ENCODE measurements at places on chromosomes 7 and 10. TPM values are rescaled to one million over a fixed set of nuclear protein-coding genes. Genes with fewer than 3 reads are reported as not detected.
A peak's percentile ranks its signal among the peaks of the same experiment; 100 is the strongest.

GRCh38 chr10:48526011-48526821 is 78.7 kb downstream of the ARHGAP22 start:
- peak; percentile 14 for DNase-seq

DNA sequence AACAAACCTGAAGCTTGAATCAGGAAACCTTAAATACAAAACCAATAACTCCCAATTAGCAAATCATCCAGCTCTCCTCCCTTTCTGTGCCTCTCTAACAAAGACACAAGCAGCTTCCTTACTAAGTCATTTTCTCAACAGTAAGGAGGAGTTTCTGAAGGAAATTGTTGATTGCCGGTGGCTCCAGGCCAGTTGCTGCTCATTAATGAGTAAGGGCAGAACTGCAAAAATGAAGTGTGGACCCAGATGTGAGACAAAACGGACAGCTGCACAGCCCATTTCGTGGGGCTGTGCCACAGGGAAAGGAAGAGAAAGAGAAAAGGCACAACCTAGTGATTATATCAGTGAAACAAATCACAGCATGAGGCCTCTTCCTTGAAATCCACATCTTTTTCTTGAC is 42.8 kb upstream of the RHOBTB1 start:
- DNase-seq: no peak

DNA sequence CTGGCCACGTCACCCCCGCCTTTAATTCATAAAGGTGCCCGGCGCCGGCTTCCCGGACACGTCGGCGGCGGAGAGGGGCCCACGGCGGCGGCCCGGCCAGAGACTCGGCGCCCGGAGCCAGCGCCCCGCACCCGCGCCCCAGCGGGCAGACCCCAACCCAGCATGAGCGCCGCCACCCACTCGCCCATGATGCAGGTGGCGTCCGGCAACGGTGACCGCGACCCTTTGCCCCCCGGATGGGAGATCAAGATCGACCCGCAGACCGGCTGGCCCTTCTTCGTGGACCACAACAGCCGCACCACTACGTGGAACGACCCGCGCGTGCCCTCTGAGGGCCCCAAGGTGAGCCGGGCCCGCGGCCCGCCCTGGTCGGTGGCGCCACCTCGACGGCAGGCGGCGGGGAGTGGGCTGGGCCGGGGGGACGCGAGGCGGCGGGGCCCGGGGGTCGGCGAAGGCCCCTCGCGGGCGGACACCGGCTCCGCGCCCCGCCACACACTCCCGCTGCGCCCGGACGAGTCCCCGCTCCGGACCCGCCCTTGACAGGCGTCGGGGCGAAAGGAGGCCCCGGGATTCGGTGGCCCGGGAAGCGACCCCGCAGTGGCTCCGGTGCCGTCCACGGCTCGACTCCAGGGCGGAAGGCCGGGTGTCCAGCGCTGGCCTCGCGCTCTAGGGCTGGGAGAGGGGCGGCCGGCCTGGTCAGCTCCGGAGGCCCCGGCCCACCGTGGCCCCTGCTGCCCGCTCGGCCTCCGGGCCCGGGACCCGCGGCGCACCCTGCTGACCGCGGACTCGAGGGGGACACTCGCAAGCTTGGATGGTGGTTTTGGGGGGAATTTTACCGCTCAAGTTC is 557 bp downstream of the BAG3 start:
- DNase-seq: no peak

- no peak for DNase-seq
Observed at GRCh38 chr10:122659126-122659525, 40.5 kb downstream of the C10orf120 start.

- no peak for DNase-seq
Observed at GRCh38 chr10:68135922-68136792, 26.9 kb downstream of the MYPN start.

DNA sequence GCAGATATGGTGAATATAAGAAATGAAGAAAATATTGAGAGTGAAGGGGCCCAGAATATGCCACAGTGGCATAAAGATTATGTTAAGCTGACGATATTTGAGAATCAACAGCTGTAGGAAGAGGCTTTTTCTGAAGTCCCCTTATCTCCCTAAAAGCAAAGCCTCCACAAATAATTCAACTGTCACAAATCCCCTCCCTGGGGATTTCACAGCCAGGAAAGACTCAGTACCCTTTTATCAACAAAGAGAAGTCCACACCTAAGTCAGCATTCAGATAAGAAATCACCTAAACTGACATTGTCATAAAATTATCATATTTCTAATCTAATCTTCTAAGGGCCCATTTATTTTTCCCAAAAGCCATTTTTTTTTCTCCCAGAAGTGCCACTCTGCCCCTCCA is 284.9 kb upstream of the VWC2 start:
- no peak for DNase-seq

- DNase-seq: no peak
Observed at GRCh38 chr10:21519941-21520436, 5.5 kb downstream of the SKIDA1 start.

DNA sequence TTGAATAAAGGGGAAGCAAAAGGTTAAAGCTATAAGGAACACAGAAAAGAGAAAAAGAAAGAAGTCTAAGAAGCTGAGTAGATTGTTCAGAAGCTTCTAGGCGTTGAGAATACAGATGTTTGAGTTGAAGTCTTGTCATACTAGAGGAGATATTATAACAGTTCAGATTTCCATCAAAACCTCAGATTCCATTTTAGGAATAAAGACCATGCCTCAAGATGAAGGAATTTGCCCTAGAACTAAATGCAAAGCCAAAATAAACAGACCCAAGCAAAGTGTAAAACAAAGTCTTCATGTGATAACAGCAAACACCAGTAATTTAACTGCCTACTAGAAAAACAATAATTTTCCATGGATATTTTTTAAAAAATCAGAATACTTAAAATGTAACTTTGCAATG is 476.5 kb upstream of the POT1 start:
- no peak for DNase-seq

Gene FAM171A1
- total RNA-seq: 19.6 TPM

GRCh38 chr7:156402255-156402654 is 238.3 kb upstream of the RNF32 start:
- DNase-seq: no peak

- no peak for DNase-seq
Observed at GRCh38 chr7:40622941-40623501, 488.2 kb downstream of the SUGCT start.

DNA sequence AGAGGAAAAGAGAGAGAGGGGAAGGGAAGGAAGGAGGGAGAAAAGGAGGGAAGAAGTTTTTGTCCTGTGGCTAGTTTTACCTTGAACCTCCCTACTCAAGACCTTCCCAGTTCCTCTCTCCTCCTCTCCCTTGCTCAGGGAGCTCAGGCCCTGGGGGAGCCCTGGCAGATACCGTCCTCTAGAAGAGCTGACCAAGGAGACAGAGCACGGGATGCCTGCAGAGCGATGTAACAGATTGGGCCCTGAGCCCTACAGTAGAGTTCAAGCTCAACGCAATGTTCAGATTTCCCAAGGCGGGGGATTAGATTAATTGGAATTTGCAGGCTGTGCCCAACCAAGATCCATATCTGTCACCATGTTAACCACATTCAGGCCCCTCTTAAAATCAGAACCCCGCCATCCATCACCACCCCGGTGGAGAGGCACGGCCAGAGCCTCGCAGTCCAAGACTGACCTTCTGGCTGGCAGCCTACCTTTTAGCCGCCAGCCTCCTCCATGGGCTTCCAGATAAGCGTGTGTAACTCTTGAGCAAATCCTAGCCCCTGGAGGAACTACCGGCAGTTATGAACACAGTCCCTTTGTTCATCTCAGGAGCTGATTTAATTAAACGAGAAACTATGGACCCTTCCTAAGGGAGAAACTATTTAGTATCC is 70.6 kb downstream of the KCNMA1 start:
- no peak for DNase-seq

- no peak for DNase-seq
Observed at GRCh38 chr7:126079581-126079980, 1150.0 kb upstream of the POT1 start.

DNA sequence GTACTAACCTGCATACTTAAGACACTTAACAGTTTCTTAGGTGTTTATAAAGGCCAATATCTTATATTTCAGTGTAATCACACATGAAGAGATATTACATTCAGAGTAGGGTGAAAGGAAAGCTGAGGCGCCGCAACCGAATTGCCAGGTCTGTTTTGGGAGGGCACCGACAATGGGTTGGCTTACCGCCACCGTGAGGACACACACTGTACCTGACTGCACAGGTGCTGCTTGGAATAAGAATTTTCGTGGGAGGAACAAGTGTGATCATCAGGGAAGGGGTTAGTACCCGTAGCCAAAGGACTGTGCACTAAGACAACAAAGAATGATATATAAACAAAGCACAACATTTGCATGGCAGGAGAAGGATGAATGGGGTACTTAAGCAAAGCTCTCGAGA is 591.8 kb downstream of the SUGCT start:
- no peak for DNase-seq

Gene TMEM139
- total RNA-seq: 2.1 TPM

Gene SEMA3D
- 102 TPM for total RNA-seq

- no peak for DNase-seq
Observed at GRCh38 chr10:123100030-123100762, 35.6 kb upstream of the HMX3 start.

DNA sequence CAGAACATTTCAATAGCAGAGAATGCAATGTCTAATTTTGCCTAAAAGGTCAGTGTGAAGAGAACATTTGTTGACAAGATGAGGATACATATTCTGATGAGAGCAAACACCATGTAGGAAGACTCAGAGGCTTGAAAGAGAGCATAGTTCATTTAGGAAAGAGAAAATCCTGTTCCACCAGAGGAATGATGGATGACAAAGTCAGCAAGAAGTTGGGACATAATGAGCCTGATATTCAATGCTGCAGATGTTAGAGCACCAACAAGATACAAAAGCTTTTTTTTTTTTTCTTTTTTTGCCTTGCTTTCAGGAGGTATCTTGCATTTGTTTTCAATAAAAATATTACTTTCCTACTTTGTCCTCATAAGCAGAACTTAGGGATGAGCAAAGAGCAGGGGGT is 952.0 kb upstream of the C7orf33 start:
- no peak for DNase-seq

DNA sequence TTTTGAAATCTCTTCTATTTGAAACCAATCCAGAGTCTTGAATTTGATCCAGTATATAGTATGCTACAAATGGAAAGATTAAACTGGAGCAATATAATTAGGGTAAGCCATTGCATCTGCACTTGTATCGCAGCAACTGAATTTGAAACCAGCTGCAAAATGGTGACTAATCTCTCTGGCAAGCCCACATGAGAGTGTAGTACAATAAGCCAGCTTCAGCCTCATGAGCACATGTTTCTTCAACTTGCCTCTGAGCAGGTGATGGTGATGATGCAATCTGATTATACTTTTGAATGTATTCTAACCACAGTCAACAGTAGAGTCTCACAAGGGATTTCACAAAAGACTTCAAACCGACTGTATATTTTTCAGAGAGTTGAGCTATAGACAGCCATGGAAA is 829 bp upstream of the RPA3 start:
- no peak for DNase-seq

Gene SFRP5
- total RNA-seq: 1.1 TPM

Gene RHBDD2
- total RNA-seq: 10.1 TPM

DNA sequence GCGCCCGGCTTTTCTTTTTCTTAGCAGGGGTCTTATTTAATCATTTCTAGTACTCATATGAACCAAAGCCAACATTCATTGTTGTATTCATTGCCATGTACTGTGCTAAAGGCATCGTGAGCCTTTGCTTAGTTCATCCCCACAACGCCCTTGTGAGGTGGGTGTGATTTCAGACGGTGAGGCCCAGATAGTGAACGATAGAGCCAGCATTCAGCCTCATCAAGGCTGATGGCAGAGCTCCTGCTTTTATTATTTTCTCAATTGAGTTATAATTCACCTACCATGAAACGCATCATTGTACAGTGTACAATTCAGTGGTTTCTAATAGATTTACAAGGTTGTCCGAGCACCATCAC is 50.1 kb downstream of the HK1 start:
- no peak for DNase-seq

GRCh38 chr10:29022513-29022912 is 266.4 kb upstream of the LYZL1 start:
- DNase-seq: no peak

DNA sequence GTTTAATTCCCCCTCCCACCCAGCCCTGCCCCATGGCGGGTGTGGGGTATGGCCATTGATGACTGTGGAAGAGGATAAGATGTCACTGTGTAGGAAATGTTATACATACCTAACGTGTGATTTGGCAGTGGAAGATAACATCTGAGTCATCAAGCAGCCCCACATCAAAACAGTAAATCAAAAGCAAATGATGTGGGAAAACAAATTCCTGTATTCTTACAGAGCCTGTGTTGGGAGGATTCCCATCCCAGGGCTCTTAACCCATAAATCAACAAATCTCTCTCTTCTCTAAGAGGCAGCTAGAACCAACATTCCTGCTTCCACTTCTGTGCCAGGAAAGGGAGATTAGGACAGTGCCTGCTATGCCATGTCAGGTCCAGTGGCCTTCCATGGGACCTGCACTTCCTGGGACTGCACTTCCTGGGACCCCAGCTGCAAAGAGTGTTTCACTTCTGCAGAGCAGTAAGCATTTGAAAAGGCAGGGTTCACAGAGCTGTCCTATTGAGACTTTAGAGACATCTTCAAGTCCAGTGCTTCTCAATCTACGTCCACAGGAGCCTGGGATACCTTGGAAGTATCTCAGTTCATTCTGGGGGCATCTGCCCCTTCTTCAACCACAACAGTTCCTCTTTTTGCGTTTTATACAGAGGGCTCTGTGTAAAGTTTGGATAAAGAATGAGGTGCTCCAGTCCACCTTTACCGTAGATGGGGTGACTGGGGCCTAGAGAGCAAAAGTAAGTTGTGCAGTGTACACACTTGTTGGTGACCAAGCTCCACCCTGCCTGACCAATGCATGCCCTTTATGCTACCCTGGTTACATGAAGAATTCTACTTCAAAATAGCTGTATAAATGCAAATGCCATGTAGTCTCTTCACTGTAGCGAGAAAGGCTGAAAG is 45.7 kb downstream of the ATXN7L1 start:
- DNase-seq: no peak

DNA sequence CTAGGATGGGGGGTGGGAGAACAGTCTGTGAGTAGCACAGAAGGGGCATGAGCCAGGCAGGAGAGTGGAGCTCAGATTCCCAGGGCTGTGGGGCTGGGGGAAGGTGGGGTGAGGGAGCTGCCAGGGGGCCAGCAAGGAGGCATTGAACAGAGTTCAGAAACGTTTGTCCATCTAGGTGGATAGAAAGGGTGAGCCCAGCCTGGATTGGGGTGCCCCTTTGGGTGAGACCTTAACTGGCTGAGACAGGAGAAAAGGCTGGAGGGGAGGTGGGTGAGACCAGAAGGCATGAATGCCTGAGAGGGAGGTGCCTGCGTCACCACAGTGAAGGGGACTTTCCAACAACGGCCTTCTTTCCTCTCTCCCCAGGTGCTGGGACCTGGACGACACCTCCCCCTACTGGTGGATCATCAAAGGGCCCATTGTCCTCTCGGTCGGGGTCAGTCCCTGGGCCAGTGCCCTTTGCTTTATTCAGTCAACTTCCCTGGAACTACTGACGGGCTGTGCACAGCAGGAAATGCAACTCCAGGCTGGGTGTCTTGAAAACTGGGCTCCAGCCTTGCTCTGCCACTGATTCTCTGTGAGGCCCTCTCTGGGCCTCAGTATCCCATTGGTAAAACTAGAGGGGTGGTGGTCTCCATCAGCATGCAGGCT is 11.0 kb downstream of the GHRHR start:
- no peak for DNase-seq

- DNase-seq: peak; percentile 40
Observed at GRCh38 chr7:2314209-2314955, at the start of gene SNX8. Gene SNX8 (minus strand): TSS chr7:2314441. CDS start chr7:2314421, 20 bp downstream.
